ENCODE measurements at places on chromosomes 11 and 22.

DNA sequence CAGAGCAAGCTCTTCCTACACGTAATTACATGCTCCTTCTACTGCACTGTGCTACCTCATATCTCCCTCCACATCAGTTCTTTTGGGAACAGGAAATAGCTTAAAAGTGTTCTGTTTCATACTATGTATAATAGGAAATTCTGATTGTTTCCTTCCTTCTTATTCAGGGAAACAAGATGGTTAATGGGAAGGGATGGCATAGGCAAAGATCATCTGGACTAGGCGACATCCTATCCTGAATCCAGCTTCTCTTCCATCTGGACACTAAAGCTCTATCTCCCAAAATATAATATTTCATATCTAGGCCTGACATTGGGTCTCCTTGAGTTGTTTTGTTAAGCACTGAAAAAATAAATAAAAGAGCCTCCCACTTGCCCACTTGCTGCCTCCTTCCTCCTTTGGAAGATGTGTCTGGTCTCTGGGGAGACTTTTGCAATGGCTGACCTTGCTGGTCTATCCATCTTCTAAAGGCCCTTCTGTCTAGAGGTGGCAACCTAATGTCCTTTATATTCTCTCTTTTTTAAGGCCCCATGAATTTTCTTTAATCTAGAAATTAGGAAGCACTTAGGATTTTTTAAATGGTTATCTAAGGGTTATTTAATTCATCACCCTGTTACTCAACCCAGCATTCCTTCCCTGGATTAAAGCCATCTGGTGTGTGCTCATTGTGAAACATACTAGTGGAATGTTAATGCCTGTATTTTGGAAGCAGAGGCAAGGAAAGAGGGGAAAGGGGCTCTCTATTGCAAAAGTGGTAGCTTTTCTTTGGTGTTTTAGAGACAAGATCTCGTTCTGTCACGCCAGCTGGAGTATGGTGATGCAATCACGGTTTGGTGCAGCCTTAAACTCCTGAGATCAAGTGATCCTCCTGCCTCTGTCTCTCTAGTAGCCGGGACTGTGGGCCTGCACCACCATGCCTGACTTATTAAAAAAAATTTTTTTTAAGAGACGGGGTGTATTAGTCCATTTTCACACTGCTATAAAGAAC, 20.6 kb downstream of the CLMP start:
- peak; percentile 97 for DNase-seq

GRCh38 chr11:119168471-119169281, at the start of gene NLRX1:
TSS of gene NLRX1 (plus strand) at chr11:119168725. CDS start at chr11:119171404, 2,679 bp downstream.
- DNase-seq: peak; percentile 82

DNA sequence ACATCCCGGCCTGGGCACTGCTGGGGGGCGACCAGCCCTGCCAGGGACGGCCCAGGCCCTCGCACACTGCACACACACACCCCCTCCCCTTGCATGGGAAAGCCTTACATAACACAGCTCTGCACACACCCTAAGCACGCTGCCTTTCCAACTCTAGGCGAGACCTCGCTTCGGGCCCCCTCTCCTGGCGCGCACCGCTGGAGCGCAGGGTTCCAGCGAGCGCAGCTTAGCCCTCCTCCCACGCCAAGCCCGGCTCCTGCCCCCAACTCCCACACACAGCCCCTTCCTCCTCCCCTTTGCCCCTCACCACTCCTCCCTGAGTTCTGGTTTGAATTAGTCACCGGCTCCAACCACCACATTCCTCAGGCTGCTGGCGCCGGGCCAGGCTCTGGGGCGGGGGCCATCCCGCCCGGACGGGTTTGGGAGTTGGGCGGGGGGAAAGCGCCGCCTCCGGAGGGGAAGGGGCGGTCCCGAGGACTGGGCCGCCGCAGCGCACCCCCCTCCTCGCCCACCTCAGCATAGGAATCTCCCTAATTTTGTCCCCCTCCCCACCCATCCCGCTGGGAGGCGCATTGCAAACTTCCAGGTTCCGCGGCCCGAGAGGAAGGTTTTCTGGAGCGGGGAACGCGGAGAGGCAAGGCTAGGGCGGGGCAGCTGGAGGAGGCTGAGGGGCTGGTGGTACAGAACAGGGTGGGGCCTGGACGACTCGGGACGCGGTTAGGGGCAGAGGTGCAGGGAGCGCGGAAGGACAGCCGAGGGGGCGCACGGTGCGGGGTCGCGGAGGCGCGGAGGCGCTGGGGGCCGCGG, 966 bp downstream of the AHNAK start:
- DNase-seq: peak; percentile 94

DNA sequence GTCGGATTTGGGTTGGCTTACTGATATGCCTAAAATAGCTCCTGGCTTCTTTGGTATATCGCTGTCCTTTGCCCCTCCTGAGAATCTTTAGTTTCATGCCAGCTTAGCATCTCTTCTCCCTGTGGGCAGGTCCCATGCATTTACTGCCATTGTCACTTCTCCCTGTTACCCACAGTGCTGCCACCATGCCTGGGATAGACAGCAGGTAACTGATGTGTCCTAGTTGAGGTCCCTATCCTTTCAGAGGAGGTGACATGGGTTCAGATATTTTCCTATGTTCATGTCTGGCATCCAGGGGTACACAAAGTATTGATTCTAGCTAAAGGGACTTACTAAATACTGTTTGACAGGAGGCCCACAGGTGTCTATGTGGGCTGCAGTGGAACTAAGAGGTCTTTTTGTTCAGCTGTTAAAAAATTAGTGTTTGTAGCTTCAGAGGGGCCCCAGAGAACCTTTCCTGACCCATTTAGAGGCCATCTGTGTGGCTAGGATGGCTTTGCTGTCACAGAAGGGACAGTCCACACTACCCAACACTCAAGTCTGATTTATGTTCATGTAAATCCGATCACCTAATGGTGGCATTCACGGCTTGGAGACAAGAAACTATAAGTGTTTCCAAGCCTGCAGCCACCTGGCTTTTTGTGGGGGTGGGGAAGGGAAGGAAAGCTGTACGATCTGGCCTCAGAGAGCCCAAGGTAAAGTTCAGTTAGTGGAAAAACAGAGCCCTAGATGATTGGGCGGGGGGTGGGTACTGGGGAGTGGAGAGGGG, 8.5 kb downstream of the TIMP3 start:
- no peak for DNase-seq

DNA sequence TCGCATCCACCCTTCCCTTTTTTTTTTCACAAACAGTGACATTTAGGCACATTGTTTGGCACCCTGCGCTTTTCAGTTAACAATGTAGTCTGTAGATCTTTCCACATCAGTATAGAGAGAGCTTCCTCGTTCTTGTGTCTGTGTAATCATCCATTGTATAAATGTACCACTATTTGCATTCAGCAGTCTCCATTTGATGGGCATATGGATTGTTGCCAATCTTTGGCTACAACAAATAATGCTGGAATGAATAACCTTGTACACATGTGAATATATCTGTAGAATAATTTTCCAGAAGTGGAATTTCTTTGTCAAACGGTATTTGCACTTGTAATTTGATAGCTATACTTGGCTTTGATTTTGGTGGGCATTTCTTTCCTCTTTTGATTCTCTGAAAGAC, 17.1 kb downstream of the MPEG1 start:
- no peak for DNase-seq

- DNase-seq: no peak
Observed at GRCh38 chr11:12142176-12142575, 31.8 kb downstream of the MICAL2 start.

GRCh38 chr22:42419243-42419881, 12.8 kb downstream of the NFAM1 start:
- no peak for DNase-seq

GRCh38 chr11:46249103-46249937, 28.1 kb upstream of the CREB3L1 start:
- DNase-seq: peak; percentile 77

DNA sequence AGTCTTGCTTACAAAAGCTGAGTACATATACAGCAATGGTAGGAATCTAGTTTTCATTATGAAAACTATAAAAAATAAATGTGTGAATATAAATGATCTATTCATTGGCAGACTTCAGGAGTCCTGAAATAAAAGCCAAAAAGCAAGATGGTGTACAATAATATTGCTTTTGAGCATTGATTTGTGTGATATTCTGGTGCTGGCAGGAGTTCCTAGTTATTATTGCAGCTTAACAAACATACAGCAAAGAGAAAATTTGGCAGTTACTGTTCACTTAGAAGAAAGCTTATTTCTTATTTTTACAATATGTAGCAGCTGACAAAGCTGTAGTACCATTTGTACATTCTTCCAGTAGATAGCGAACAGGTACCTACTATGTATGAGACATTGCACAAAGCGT, 1518.9 kb upstream of the TENM4 start:
- DNase-seq: no peak

DNA sequence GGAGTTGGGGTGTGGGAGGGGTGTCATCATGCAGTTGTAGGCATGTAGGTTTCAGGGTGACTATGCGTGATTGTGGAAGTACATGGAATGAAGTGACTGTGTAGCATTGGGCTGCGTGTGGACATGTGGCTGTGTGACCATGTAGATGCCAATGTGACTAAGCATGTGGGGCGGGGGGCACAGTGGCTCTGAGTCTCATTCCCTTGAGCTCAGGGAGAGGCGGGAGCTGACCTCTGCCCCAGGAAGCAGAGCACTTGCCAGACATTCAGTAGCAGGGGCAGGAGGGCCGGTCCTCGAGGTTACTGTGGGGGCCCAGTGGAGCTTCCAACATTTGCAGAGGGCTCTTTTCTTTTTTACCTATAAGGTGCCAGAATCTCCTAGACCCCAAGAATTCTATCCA, 440 bp upstream of the KLHL35 start:
- no peak for DNase-seq

DNA sequence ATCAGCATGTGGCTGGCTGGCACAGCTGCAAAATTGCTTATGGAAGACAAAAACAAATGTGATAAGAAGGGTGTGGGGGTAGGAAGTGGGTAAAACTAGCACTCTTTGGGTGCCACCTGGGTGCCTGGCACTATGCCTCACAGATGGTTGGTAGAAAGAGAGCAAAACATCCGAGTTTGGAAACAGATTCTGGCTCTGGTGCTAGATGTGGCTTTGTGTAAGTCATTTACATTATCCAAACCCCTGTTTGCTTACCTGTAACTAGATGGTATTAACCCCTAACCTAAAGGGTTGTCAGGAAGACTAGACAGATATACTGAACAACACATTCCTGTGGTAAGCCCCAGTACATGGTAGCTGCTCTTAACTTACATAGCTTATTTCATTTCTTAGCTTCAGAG, 905.6 kb downstream of the DLG2 start:
- no peak for DNase-seq

- DNase-seq: peak; percentile 65
Observed at GRCh38 chr11:46247659-46248058, 29.8 kb upstream of the CREB3L1 start.

DNA sequence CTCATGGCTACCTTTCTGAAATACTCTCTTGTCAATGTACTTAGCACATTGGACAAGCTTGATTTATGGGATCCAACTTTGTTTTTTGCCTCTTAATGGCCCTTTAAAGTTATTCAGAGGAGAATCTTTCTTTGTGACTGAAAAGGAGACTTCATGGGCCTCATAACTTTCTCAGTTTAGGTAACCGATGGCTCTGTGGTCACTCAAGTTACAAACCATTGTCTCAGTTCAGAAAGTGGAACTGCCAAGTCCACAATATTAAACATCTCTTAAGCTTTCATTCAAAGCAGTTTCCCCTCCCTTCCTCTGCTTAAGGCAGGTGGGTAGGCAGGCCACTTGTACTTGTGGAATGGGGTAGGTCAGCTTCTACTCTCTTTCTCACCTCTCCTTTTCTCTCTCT, 12.3 kb upstream of the ARL14EP start:
- DNase-seq: no peak

DNA sequence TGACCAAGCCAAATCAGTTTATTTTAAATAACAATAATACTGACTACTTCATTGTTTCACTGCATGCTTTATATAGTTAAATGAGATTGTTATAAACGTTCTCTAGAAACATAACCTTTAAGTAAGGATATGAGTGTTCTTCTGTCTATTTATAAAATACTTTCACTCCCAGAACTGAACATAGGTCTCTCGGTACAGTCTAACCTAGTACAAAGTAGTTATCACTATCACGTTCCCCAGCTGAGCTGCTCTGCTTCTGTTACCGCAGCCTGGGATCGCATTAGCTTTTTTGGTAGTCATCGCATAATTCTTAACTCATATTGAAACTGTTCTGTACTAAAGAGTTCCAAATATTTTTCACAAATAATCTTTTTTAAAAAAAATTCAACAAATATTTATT, 143.6 kb downstream of the WNT11 start:
- no peak for DNase-seq

- DNase-seq: no peak
Observed at GRCh38 chr11:17770048-17770652, 35.6 kb downstream of the KCNC1 start.

DNA sequence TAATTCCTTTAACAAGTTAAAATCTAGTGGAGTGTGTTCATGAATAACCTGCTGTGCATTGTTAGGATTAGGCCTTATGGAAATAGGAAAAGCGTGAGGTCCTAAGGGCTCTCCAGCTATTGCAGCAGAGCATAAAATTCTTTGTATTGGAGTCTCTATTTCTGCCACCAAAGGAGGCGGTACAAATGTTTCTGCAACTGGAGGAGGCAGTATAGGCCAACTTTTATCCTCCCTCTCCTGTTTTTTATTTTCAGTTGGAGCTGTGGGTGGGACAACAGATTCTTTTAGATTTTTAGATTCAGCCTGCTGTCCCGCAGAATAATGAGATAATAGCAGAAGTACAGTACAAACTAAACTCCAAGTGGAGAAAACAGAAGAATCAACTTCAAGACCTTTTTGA, 26.2 kb downstream of the OR10A6 start:
- DNase-seq: peak; percentile 65

DNA sequence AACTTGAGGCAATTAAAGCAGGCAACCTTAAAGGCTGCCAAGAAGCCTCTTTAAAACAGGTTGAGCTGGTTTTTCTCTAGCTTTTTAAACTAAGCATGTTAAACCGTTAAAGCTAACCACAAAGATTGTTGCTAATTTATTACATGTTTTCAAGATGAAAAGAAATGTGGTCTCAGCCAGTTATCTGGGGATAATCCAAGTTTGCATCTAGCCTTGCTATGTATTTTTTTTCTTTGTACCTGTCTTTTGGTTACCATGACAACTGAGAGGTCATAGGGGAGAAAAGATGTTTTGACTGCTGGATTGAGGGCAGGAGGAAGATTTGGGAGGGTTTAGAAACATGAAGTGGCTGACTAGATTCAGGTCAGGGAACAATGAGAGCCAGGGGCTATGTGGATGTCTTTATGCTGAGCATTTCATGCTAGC, 19.2 kb upstream of the PGM2L1 start:
- peak; percentile 51 for DNase-seq

Measured in LHCN-M2 (cell line).